ENCODE measurements at places on chromosomes 3 and 15.

- peak; percentile 50 for ATAC-seq
Observed at GRCh38 chr15:41934843-41935242, 37.5 kb downstream of the EHD4 start.

DNA sequence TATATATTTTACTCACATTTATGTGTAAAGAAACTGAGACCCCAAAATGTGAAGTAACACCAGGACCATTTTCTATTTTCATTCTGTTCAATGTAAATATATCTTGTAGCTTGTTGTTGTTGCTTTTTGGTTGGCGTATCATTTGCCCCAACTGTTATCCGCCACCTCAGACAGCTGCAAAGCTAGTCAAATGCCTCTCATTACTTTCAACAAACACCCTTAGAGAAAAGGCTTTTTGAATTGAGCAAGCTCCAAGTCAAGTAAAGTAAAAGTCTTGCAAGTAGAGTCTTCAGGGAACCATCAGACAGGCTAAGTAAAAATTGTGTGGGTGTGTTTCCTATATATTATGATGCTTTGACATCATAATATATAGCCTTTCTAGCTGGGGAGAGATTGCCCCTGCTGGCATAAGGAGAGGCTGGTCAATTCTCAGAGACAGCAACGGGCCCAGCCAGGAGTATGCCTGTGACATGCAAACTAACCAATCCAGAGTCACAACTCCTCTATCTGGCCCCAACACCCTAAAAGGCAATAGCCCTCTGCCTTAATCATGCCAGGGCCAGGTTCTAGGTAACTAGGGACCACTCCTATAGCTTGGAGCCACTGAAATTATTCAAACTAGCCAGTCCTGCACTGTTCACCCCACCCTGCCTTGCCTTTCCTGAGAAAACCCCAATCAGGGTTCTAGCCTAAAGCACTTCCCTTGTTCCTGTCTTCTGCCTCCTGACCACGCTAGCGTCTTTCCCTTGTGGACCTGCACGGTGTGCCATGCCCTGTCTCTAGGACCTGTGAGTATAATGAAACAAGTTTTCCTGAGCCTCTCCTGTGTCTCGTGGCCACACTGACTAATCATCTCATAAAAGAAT is 75.6 kb downstream of the RAD18 start:
- ATAC-seq = peak; percentile 33

GRCh38 chr3:125359700-125360099 is 15.4 kb downstream of the ZNF148 start:
- ATAC-seq = no peak

DNA sequence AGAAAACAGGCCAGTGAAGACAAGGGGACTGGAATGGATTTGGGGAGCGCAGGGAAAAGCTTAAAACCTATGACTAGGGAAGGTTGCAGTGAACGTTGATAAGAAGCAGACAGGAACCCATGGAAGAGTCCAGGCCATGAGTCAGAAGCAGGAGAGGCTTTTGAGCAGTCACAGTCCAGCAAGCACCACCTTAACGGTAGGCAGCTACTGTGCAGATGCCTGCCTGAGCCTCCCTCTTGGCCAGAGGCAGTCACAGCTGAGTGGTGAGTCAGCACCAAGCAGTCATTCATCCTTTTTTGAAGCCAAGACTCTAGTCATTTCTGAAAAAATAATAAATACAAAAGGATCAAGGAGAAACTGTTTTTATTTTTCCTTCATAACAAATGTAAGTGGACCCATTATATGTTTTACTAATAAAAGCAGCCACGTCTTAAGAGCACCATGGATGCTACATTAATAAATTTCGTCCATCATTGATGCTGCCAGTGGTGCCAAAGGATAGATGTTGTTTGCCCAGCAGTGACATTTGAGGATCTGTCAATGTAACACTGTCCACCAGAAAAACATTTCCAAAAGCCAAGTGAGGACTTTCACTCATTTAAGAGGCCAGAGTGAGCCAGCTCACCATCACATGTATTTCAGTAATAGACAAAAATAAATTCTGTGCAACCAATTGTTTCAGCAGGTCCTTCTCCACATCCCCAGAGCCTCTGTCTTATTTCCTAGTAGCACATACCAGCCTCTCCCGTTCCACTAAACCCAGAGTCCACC is 42.1 kb upstream of the ACTC1 start:
- ATAC-seq = peak; percentile 99

- no peak for ATAC-seq
Observed at GRCh38 chr15:44657378-44657777, 6.1 kb downstream of the SPG11 start.

DNA sequence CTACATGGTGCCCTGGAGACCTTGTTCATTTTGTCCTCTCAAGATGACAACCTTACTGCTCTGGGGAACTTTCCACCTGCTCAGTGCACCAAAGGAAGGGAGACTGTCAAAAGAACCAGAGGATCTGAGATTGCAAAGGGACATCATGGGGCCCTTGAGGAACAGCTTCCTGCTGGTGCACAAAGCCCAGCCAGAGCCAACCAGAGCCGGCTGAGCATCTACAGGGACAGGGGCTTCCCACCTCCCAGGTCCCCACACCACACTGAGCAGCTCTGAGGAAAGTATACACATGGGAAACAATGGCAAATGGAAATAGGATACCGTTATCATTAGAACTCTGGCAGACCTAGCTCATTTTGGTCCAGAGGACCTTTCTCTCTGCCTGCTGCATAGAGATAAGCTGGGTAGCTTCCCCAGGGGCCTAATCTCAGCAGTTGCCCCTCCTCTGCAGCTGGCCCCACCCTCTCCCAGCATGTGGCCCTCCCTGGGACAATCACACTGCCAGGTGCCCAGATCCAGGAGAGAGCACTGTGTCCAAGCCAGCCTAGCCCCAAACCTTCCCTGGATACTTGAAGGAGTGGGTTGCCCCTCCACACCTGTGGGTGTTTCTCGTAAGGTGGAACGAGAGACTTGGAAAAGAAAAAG is 123.4 kb upstream of the PRR20G start:
- no peak for ATAC-seq

GRCh38 chr3:102069211-102069662 is 219.9 kb downstream of the NFKBIZ start:
- peak; percentile 91 for ATAC-seq
